ENCODE measurements at places on chromosomes 5 and 9. TPM values are rescaled to one million over a fixed set of nuclear protein-coding genes. Genes with fewer than 3 reads are reported as not detected.

The ENC1 gene
- 14.9 TPM for total RNA-seq

The CDX1 gene
- 249 TPM for total RNA-seq

The PITX1 gene
- total RNA-seq, result 3.7 TPM

The ZNF883 gene
- 0.27 TPM for total RNA-seq

The TRAF1 gene
- total RNA-seq, result 3.1 TPM

The MSMP gene
- not detected for total RNA-seq

The CHSY3 gene
- 0.60 TPM for total RNA-seq

The PAEP gene
- total RNA-seq, result not detected

The RIGI gene
- total RNA-seq, result 24.9 TPM

The TRAPPC13 gene
- 24.1 TPM for total RNA-seq

The GABRA1 gene
- not detected for total RNA-seq

The TPPP gene
- total RNA-seq, result 4.1 TPM

The NUTM2F gene
- not detected for total RNA-seq

The TXN gene
- total RNA-seq, result 261 TPM

The LRRC19 gene
- 79.1 TPM for total RNA-seq

The NEUROG1 gene
- not detected for total RNA-seq

The PTGR1 gene
- total RNA-seq, result 90.0 TPM

The GABRP gene
- total RNA-seq, result not detected

The ELAVL2 gene
- total RNA-seq, result 0.60 TPM

The TMEM252 gene
- not detected for total RNA-seq

The GZMA gene
- 7.6 TPM for total RNA-seq

The EMB gene
- total RNA-seq, result 5.1 TPM

The PCDH12 gene
- 0.95 TPM for total RNA-seq

The PSMB7 gene
- 85.3 TPM for total RNA-seq

The BHMT2 gene
- 1.6 TPM for total RNA-seq

The ACOT12 gene
- not detected for total RNA-seq

The FCN2 gene
- not detected for total RNA-seq

The TXNDC8 gene
- not detected for total RNA-seq

Data from transverse colon (tissue), 4 donors.